ENCODE measurements at places on chromosomes 12 and 14.

DNA sequence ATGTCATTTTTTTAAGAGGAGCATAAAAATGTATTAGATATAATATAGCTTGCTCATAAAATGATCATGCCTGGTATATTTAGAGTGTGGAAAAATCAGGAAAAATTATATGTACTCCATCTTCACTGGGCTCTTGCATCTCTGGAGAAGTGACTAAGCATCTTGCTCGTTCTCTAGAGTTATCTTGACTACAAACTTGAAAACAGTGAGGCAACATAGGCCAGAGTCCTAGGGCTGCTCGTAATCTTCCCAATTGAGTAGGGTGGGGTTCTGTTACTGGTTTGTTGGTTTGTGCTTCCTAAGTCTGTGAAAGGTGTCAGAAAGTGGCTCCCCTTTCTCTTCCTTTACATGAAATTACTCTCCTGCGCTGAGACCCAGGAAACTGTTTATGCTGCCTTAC lies 46.2 kb downstream of the AACS start:
- DNase-seq, result no peak

DNA sequence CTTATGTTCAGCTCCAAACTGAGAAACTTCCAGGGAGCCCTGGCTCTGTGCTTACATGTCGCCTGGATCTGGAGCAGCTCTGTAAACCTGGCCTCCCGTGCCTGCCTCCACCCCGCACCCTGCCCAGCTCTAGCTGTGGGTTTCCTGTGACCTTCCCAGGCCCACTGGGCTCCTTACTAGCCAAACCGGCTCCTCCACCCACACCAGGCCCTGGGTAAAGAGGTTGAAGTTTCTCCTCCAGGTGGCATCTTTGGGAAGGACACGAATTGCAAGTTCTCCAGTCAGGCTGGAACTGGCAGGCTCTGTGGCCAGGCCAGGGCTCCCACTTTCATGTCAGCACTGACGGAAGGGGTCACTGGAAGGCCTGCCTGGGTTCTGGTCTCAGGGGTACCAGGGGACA lies 60.9 kb upstream of the ZFP36L1 start:
- no peak for DNase-seq

GRCh38 chr12:112167031-112167461 lies 41.7 kb downstream of the TRAFD1 start:
- DNase-seq, result no peak

- no peak for DNase-seq
Measured at GRCh38 chr12:51185171-51185717, 12.3 kb upstream of the TFCP2 start.

- no peak for DNase-seq
Measured at GRCh38 chr14:71206123-71206522, 298.9 kb downstream of the PCNX1 start.

DNA sequence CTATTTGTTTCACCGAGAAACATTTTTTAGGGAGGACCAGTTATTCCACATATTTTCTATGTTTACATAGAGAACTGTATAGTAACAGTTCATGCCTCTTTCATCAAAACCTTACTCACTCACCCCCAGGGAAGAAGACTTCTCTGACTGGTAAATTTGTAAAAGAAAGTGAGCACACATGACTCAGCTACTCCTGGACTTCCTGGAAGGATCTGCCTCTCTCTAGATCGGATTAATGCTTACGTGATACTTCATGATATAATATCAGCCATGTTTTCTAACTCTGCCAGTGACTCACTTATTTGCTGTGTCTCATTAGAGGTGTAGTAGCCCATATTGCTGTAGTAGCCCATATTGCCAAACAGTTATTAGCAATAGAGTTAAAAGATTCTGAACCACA lies 494.3 kb upstream of the ATXN7L3B start:
- no peak for DNase-seq

- DNase-seq, result no peak
Measured at GRCh38 chr12:1815814-1816729, 4.3 kb upstream of the LRTM2 start.

GRCh38 chr14:33839193-33840076 lies 111.4 kb downstream of the EGLN3 start:
- no peak for DNase-seq

DNA sequence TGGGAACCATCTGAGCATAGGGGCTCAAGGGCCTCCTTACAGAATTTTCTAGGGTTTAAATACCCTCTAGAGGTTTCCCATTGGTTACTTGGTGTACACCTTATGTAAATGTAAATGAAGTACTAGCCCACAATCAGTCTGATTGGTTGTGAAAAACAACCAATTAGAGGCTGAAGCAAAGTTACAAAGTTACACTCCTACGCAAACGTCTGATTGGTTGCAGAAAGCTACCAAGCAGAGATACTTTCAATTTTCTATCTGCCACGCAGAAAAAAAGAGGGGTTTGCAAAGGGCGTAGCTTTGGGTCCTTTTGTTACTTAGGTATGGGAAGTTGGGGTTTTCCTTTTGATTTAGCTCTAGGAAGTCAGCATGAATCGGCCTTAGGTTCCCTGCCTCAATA lies 1.8 kb upstream of the TMEM19 start:
- DNase-seq, result no peak

- DNase-seq, result no peak
Measured at GRCh38 chr12:108884116-108885012, 4.5 kb downstream of the DAO start.

GRCh38 chr12:6183689-6184428 lies 16.3 kb upstream of the CD9 start:
- no peak for DNase-seq

- DNase-seq, result no peak
Measured at GRCh38 chr12:65649126-65649525, 175.2 kb upstream of the HMGA2 start.

- DNase-seq, result no peak
Measured at GRCh38 chr14:96051642-96052540, 12.7 kb downstream of the C14orf132 start.

- DNase-seq, result no peak
Measured at GRCh38 chr12:89636052-89636775, 72.4 kb downstream of the ATP2B1 start.

GRCh38 chr14:71985538-71986189 lies 53.4 kb downstream of the RGS6 start:
- no peak for DNase-seq

GRCh38 chr12:106841510-106842302 lies 67.2 kb downstream of the RIC8B start:
- no peak for DNase-seq

DNA sequence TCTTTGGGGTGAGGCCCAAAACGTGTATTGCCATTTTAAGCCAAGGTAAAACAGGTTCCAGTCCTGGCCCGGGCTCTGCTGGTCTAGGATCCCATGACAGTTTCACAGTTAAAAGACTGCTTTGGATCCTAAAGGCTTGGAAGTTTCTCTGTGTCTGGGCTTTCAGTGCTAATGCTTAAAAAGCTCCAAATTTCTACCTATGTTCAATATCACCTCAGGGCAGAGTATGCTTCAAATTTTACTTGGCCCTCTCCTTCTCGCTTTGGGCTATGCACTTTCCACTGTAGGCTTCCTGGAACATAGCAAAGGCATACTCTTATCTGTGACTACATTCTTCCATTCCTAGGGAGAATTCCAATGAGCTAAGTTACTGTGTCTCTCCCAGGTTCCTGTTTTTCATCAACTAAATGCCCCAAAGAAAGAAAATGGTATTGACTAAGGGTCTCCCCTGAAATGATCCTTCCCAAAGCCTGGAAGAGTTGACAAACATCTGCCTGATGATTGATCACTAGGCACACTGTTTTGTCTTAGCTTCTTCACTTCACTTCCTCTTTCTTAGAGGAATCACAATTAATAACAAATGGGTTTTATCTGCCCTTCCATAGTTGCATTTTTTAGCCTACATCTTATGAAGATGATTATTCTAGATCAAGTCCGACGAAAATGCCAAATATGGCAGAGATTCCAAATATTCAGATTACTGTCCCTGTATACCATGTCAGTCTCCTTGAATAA lies 79.4 kb downstream of the TMTC2 start:
- DNase-seq, result no peak

DNA sequence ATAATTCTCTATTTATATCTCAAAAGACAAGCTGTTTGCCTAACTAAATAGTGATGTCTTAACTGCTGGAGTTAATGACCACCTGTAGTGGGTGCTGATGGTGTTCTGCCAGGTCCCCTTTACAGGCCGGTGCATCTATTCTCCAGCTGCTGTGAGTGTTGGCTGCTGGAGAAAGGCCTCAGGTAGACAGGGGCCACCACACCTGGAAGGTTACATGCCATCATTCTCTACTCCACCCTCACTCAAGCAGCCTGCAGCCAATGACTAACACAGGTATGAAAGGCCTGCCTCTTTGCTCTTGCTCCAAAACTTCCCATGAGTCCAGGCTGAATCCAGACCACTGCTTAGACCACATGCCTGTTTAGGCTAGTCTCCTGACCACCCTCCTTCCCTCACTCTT lies 73.9 kb downstream of the RPS6KA5 start:
- no peak for DNase-seq

GRCh38 chr12:92156139-92156538 lies 10.5 kb upstream of the BTG1 start:
- no peak for DNase-seq

DNA sequence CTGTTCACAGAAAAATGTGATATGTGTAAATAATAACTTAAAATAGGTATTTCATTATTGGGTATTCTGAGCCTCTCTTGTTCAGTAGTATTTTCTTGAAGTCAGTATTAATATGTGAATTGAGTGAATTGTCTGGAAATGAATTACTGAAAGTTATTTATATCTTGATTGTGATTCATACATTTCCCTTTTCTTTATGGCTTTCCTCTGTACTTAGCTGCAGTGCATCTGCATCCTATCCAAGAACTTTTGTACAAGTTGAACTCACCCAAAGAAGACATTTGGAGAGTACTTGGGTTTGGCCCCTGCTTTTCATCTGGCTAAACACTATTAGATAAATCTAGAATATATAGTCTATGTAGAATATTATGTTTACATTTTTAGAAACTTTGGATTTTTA lies 326.0 kb downstream of the RAD51B start:
- no peak for DNase-seq

DNA sequence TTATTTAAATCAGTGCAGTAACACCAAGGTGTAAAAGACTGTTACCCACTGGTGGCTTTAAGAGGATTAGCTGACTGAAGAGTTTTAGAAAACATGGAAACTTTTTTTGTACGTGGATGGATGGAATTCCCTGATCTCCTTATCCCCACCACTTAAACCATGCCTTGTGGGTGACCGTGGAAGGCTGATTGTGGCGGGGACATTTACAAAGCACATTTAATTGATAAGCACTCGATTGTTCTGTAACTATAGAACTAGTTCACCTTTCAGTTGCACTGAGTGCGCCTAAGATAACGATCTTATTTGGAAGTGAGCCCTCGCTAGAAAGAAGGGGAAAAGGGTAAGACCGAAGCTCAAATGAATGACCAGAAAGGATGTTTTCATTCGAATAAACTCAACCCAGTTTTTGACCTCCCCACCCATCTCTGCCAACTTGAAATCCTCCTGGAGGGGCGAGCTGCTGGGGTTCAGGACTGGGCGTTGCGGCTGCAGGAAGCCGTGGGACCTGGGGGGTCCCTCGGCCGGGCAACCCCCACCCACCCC lies 688 bp upstream of the RASSF3 start:
- no peak for DNase-seq

GRCh38 chr12:120652656-120653435 lies 12.4 kb downstream of the CABP1 start:
- DNase-seq, result no peak

DNA sequence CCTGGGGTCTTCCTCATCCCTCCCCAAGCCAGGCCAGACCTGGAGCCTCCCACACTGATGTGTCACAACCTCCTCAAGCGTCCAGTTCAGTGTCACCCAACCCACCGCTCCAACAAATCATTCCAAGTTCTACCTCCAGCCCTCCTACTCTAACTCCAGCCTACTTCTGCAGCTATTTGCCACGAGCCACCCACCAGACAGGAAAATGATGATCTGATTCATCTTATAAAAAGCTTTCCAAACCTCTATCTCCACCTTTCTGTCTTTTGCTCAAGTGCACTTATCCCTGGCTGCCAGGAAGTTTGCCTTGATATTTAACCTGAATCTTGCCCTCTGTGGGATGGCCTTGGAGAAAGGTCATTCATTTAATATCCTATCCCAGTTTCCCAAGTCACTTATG lies 30.2 kb downstream of the SMUG1 start:
- DNase-seq, result no peak

- DNase-seq, result no peak
Measured at GRCh38 chr12:89059056-89059455, 293.2 kb downstream of the DUSP6 start.

DNA sequence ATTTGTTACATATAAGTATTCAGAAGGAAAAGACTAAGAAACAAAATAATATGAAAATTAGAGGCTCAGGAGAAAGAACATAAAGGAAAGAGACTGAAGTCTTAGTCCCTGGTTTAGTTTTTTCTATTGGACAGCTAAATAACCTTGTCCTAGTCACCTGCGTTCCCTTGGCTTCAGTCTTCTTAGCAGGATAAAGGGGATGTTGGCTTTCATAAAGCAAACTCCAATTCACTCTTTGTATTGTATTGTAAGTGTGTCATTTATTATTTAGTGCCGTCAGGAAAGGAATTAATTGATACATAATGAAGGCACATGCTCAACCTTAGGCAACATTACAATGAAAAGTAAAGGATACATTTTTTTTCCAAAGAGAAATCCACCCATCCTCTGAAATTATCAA lies 190.3 kb upstream of the PPFIA2 start:
- DNase-seq, result no peak

DNA sequence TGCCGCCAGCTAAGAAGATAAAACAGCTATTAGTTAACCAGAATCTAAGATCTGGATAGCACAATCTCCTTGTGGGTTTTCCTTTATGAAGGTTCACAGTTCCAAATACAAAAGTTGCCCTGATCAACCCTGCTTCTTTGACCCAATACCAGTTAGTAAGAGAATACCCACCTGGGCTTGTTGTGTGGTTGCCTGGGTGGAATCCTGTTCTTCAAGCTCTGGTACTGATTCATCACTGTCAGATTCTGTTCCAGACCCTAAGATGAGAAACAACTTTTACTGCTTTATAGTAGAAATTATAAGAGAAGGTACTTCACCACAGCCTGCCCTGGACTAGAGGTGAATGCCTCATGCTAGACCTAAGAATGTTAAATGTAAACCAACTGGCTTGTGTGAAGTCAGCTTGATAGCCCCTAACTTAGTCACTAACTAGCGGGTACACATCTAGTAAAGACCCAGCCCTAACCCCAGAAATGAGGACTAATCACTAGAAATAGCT lies 10.6 kb downstream of the NACA start:
- no peak for DNase-seq

- no peak for DNase-seq
Measured at GRCh38 chr12:70194076-70194475, 49.2 kb upstream of the CNOT2 start.

- DNase-seq, result no peak
Measured at GRCh38 chr14:49997991-49998390, 105.1 kb downstream of the ARF6 start.

GRCh38 chr12:91781114-91781513 lies 364.5 kb downstream of the BTG1 start:
- no peak for DNase-seq

GRCh38 chr12:105409801-105410471 lies 79.4 kb downstream of the C12orf75 start:
- DNase-seq, result no peak

GRCh38 chr14:71398450-71398849 lies 491.2 kb downstream of the PCNX1 start:
- no peak for DNase-seq
